COR-L47 (cell line): ENCODE measurements at places on chromosomes 12 and 14.
A peak's percentile ranks its signal among the peaks of the same experiment; 100 is the strongest.

- no peak for DNase-seq
Measured at GRCh38 chr12:50081096-50081808, 3.9 kb upstream of the SMARCD1 start.

GRCh38 chr12:98752726-98753125 lies 107.6 kb downstream of the APAF1 start:
- no peak for DNase-seq

GRCh38 chr12:80233926-80234325 lies 134.6 kb downstream of the OTOGL start:
- no peak for DNase-seq

DNA sequence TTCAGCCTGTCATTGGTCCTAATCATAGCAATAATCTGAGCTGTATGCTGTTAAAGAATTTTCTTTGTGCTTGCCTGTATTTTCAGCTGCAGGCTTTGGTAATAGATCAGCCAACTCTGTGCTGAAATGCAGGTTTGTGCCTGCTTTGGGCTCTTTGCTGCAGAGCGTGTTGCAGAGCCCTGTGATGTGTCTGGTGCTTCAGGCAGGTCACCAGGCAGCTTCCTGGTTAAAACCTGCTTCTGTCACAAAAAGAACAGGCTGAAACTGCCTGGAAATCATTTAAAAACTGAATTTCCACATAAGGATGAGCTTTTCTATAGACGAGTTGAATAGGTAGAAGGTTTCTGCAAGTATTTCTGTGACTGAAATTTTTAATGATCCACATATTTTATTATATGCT lies 3.1 kb downstream of the DIP2B start:
- DNase-seq, result no peak

DNA sequence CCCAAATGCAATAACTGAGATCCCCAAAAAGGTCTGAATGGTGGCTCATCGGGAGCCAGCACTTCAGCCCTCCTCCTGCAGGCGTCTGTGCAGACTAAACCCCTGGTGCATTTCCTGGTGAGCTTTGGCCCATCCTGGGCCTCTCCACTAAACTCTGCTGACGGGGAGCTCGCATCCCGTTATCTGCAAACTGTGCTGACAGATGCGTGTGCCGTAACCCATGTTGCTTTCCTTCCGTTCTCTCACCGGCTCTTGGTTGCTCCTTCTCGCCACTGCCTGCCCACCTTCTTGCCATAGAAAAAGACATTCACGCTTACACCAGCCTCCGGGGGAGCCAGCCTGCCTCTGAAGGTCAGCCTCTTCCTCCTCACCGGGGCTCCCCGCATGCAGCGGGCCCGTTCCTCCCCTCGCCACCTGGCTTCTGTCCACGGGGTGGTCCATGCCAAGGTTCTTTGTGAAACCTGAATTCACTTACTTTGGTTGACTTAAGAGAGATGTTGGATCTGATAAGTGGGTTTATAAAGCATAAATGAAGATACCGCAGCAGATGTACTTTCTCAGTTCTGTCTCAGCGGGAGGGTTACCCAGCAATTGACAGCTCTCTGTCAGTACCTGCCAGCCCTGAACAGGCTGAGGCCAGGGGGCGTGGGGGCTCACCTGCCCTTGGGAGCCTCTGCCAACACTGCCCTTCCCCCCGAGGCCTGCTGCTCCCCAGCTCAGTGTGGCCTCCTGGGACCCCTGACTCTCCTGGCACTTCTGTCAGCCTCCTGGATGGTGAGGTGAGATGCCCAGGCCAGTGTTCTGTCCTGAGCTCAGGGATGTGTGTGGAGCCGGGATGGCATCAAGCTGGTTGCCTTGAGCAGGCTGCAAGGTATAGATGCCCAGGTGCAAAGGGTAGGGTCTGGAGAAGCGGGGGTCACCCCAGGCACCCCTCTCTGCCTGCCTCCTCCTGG lies 14.2 kb downstream of the ZFYVE21 start:
- peak; percentile 71 for DNase-seq

DNA sequence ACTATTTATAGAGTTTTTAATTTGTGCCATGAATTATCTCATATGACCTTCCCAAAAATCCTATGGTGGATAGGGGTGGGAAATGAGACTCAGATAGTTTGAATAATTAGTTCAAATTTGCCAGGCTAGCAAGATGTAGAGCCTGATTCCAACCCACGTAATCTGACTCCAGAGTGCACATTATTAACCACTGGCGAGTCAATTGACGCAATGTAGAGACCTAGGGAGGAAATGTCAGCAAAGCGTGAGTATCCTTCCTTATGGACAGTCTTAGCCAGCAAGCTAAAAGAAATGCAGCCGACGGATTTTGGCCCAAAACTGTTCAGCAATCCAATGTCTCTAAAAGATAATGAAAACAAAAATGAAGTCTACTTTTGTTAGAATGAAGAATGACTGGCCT lies 193.3 kb upstream of the KRR1 start:
- DNase-seq, result no peak

DNA sequence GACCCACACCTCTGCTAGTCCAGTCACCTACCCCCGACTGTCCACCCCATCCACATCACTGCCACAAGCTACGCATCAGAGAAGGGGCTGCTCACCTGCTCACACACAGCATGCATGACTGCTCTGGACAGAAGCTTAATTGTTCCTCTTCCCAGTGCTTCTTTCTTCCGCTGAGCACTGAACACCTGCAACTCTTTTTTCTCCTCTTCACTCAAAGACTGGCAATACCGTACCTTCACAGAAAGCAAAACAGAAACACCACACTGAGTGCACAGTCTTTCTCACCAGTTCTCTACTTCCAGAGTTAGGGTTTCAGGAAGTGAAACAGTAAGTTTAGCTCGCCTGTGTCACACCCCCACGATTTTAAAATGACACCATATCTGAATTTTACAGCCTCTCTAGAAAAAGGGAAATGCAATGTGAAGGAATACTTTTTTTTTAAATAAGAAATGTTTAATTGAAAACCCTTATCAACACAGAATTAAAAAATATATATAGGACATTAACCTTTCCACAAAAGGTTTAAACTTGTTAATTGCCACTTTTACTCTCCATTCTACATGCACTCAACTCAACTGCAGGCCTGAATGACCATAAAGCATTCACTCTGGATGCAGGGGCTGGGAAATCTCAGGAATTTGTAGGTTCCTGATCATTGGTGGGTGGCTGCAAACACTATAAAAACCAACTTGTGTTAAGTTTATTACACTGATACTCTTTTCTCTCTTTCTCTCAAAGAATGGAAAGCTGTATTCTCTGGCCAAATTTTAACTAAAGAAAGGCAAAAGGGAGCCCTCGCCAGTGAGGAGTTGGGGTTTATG lies 120.0 kb downstream of the PRICKLE1 start:
- DNase-seq, result no peak

- DNase-seq, result peak; percentile 17
Measured at GRCh38 chr12:45688183-45688582, 41.3 kb upstream of the ARID2 start.

DNA sequence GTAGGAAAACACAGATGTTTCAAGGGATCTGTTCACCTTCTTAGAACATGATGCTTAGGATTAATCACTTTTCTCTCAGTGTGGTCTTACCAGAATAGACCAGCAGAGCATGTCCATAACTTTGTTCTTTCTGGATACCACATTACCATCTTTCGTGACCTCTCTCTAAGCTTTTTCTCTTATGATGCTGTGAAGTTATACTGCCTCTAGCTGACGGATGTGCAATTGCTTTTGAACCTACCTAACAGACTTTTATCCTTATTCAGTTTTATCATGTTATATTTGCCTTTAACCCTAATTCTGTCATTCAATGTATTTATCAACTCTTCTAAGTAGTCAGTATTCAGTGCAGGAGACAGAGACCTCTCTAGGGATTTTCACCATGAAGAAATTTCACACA lies 246.7 kb downstream of the DACT1 start:
- no peak for DNase-seq

GRCh38 chr14:58808828-58809227 lies 171.1 kb downstream of the DACT1 start:
- peak; percentile 47 for DNase-seq

DNA sequence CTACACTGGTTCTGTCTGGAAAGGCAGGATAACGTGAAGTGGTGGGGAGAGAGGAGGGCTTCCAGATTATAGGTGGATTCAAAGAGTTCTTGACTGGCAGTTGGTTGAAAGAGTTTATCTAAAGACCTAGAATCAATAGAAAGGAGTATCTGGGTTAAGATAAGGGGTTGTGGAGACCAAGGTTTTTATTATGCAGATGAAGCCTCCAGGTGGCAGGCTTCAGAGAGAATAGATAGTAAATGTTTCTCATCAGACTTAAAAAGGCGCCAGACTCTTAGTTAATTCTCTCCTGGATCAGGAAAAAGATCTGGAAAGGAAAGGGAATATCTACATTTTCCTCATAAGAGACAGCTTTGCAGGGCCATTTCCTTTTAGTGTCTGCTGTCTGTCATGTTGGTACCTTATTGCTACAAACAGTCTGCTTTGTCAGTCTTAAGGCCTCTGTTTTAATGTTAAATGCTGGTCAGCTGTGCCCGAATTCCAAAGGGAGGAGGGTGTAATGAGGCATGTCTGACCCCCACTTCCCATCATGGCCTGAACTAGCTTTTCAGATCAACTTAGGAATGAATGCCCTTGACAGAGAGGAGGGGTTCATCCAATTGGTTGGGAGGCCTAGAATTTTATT lies 401.3 kb downstream of the FUT8 start:
- no peak for DNase-seq

GRCh38 chr14:78048120-78048519 lies 122.1 kb upstream of the NRXN3 start:
- no peak for DNase-seq

DNA sequence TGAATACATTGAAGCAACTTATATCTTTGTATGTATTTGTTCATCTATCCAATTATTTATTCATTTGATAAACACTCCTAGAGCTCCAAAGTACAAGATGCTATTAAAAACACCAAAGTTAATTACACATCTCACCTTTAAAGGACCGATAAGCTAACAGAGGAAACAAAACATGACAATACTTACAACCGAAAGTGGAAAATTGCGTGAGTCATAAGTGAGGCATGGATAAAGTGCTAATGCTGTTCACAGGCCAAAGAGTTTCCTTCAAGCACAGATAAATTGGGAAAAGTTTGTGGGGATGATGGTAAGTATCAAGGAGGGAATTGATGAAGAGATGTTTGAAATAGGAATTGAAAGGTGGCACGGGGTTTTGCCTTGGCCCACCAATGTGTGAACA lies 172.8 kb upstream of the KITLG start:
- no peak for DNase-seq

DNA sequence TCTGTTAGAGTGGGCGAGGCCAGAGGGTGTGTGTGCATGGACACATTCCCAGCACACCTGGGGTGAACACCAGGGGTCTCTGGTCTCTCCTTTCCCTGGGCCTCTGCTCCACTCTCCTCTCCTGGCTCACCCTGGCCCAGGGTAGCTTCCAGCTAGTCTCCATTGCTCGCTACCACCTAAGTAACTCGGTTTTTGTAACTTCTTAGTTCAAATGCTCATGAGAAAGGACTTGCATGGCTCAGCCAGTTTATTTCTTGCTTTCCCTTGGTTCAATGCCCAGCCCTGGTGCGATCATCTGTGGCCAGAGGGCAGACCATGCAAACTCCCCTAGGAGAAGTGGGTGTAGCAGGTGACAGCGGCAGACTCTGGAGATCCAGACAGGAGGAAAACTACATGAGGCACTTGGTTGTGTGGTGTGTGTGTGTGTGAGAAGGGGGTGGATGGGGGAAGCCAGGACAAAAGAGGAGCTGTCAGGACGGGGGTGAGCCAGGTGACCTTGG lies 8.9 kb upstream of the ACVR1B start:
- no peak for DNase-seq

DNA sequence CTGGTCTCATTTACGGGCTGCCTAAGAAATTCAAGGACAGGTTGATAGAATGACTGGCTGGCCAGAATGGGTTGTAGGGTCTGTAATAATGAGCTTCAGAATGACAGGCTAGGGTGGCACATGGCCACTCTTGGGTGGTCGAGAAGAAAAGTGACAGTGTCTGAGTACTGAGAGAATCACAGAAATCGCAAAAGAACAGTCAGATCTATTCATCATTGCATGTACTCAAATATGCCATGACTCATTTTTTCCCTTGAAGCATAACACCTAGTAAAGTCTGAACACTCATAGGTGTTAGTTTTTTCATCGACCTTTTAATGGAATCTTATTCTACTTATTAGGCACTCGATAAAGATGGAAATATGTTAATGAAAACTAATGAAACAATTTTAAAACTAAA lies 37.8 kb upstream of the SEL1L start:
- DNase-seq, result no peak
